ENCODE measurements at places on chromosomes 2 and 18.
A peak's percentile ranks its signal among the peaks of the same experiment; 100 is the strongest.

DNA sequence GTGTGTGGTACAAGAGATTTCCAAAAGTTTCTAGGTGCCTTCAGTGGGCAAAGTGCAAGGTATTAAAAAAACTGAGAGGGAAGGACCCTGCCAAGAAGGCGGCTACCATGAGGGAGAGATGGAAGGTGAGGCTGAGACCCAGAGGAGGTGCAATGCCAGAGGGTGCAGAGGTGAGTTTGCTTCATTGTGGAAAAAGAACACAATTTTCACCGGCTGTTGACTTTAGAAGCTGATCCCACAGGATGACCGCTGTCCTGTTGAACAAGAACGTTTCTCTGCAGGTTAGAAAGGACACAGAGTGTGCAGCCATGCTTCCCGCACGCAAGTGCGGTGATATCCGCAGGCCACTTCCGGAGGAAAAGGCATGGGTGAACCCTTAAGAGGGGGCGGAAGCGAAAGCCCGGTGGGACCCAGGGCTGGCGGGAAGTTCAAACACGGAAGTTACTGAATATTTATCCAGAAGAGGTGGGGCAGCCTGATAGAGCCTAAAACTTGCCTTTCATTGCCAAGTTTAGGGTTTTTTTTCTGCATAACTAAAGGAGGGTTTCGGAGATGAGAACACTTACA is 16.6 kb downstream of the SP110 start:
- no peak for DNase-seq

DNA sequence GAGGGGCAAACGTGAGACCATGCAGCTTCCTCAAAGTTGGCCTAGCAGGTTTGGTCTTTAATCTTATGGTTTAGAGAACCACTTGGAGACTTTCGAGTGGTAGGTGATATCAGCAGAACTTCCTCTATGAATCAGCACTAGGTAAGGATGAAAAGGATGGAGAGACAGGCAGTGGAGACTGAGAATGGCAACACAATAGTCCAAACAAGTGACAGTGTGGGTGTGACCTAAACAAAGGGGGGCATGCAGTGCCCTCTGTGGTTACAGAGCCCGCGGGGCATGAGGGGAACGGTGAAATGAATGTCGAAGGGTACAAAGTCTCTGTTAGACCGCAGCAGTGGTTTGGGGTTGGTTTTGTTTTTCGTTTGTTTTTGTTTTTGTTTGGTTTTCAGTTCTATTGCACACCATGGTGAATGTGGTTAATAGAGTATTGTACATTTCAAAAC is 143.9 kb downstream of the L3MBTL4 start:
- DNase-seq = no peak

DNA sequence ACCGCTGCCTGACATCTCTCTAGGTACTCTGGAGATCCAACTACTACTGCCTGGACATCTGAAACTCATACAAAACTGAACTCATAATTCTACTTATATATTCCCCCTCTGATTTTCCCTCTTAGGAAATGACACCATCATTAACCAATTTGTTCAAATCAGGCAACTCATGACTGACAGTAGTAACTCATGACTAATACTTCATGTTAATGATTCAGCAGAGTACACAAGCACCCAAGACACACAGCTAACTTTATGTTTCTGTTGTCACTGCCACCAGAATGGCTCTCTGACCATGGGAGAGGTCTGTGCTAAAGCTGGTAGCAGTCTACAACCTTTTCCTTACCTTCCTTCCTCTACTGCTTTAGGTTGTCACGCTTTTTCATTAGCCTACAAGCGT is 91.1 kb downstream of the ITSN2 start:
- no peak for DNase-seq

- DNase-seq = no peak
Measured at GRCh38 chr2:69560147-69560482, 83.4 kb downstream of the AAK1 start.

DNA sequence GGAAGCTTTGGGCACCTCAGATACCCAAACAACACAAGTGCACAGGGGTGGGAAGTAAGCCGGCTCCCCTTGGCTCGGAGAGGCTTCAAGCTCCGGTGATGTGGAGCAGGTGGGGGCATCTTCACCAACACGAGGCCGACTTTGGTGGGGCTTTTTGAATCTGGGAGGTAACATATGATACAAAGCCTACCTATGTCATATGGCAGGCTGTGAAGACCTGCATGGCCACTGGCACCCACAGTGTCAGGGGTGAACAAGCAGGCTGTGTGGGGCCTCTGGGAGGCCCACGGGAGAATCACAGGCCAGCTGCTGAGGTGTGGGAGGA is 109.0 kb downstream of the EIPR1 start:
- no peak for DNase-seq

- DNase-seq = no peak
Measured at GRCh38 chr18:74806073-74806472, 208.4 kb downstream of the ZNF407 start.

GRCh38 chr2:246489-247144 is 17.2 kb downstream of the SH3YL1 start:
- peak; percentile 46 for DNase-seq

- DNase-seq = no peak
Measured at GRCh38 chr18:42559069-42559690, 556.3 kb downstream of the RIT2 start.

DNA sequence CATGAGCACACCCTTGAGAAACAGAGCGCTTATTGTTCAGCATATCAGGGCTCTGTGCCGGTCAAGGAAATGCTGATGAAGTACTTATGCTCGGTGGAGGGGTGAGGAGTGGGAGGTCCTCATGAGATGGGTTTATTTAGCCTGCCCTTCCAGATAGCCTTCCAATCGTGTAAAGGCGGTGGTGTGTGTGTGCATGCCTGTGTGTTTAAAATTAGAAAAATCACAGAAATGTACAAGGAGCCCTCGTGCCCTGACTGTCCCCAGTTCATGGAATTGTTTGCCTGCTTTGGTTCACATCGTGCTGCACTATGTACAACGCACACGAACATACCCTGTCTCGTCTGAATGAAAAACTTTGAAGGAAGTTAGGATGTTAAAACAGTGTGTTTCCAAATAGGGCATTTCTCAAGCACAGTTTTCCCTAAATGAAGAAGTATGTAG is 158.6 kb downstream of the AQP4 start:
- DNase-seq = peak; percentile 61

DNA sequence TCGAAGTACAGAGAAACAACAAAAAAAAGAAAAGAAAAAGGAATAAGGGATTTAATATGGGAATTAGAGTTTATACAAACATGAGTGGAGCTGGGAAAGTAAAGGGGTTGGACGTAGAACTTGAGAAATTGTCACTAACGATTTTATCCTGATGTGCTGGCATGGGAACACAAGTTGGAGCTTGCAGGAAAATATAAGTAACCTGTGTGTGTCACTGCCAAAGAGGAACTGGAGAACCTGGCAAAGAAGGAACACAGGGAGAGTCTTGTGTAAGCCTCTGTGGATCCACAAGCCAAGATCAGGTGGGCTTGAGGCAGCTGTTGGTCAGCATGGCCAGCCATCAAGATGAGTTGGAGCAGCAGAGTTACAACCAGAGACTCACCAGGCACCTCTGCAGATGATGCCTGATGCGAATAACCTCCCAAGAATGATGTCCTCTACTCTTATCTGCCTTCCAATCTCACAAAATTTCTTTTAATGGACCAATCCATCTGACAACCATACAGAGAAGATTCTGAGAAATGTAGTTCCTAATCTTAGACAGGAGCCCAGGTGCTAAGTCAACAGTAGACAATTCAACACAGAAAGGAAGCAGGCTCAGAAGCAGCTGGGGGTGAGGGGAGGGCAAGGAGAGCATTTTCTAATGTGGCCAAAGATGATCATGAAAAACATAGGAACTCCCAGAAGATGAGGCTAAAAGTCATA is 77.0 kb upstream of the SPOPL start:
- no peak for DNase-seq

DNA sequence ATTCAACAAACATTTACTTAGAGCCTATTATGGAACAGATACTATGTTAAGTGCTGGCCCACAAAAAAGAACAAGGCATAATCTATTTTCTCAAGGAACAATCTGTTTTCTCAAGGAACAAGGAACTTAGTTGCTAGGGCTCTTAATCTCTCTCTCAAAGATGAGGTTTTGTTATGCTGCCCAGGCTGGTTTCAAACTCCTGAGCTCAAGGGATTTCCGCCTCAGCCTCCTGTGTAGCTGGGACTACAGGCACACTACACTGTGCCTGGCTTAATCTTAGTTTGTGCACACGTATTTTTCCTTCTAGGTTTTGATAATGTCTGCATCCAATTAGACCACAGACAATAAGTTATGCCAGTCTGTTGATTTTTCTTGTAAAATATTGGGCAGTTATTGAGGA is 89.5 kb downstream of the PTH2R start:
- DNase-seq = no peak

- no peak for DNase-seq
Measured at GRCh38 chr2:195671563-195671962, 14.5 kb downstream of the SLC39A10 start.

DNA sequence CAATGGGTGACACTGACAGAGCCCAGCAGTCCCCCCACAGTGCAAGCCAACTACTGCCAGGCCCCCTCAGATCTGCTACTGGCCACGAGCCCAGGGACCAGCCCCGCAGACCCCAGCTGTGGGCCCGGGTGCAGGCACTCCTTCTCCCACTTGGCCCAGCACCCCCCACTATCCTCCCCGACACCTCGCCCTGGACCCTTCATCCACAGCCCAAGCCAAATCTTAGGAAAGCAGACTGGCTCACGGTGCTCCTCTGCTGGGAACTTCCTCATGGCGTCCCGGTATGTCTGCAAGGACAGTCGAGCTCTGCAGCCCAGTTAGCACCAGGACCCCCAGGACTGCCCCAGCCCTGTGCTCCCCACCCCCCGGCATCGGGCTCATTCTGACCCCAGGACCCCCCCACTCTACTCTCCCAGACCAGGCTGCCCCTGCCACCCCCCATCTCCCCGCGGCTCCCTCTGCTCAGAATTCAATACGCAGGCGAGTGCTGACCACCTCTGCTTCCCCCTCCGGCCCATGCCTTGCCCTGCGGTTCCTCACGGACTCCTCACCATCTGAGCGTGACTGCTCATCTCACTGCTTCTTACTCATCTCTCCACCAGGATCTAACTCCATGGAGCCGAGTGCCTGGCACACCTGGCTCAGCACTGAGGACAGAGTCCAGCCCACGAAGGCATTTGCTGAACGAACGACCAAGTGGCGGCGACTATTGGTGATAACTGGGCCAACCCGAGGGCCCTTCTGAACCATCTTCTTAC is 85.7 kb downstream of the PXDN start:
- no peak for DNase-seq

- DNase-seq = no peak
Measured at GRCh38 chr2:43461453-43462073, 134.3 kb downstream of the THADA start.

DNA sequence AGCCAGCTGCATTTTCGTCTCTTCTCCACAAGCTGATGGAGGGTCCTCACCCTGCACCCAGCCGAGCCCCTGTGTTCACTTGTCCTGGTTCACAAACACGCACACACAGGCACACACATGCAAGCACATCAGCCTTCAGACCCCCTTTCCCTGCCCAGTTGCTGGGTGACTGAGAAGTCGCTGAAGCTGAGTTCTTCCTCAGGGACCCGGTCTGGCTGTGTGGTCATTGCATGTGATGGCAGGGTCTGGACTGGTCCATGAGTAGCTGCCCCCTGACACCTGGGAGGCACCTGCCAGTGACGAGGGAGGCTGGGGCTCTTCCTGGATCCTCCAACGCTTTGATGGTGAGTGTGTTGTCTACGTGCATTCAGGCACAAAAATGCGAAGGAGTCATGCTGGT is 546.1 kb upstream of the SALL3 start:
- no peak for DNase-seq

DNA sequence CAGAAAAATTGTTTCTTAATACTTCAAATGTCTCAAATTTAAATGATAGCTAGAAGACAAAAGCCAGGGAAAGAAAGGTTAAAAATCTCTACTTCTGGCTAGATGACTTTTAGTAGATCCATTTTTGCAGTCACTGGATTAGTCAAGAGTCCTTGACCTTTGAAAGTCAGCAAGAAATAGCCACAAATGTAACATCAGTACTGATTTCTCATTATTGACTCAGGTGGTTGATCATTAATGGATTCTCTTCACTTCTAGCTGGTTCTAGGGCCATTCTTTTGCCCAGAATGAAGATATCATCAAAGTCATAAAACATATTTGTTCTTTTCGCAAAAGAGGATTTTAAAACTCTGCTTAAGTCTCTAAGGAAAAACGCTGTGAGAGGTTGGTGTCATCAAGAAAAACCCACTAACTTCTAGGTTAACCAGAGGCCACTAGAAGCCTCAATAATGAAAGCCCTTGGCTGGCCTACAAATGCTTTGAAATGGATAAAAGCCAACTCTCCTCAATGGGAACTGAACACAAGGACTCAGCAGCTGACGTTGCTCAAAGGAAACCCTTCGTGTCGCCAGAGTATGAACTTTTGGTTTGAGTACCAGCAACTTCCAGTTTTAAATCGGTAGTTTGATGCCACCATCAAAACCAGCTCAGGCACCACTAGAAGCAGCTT is 66.3 kb downstream of the IRS1 start:
- no peak for DNase-seq

GRCh38 chr2:85748985-85749875 is 4.6 kb upstream of the ATOH8 start:
- no peak for DNase-seq

GRCh38 chr2:216211614-216212145 is 102.5 kb downstream of the XRCC5 start:
- DNase-seq = no peak

DNA sequence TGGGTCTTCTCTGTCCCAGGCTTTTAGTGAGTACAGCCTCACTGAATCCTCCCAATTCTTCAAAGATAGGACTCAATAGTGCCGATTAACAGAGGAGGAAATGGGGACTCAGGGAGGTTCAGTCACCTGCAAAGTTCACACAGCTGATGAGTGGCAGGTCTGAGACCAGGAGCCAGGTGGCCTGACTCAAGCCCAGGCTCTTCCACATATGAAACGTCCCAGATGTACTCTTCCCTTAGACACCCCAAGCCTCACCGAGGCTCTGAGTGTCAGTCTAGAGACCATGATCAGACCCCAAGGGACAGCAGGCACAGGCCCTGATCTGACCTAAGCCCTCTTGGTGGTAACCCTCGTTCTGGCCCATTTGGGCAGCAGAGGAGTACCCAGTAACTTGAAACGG is 115.2 kb downstream of the INHBB start:
- DNase-seq = no peak

DNA sequence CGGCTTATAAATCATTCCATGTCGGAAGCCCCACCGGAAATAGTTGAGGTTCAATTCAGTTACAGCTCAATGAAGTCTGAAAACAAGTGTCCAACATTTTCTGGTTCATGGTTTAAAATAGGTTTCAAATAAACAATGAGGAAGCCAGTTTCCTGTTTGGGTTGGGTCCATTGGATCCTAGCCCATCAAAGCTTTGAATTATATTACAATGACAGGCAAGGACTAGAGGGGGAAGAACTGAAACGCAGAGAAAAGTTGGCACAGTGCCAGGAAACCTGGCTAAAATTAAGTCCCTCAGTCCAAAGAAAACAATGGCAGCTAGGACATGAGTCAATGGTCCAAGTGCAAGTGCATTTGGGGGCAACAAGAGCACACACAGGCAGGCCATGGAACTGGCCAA is 32.0 kb downstream of the SLC14A1 start:
- DNase-seq = no peak

DNA sequence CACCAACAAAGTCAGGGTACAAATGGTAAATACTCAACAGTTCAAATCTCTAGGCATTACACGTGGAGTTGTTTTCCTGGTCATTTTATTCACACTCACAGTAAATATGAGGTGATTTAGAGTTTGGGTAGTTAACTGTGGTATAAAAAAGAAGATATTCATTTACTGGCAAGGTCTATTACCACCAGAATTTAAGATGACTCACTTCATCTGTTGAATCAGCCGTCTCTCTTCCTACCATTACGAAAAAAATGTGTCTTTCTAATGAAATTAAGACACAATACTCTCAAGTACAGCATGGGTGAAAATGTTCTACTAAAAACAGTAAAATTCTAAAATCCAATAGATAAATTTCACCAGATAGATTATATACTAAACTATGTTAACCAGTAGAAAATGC is 21.0 kb upstream of the GPR75 start:
- no peak for DNase-seq

Measured in AML-193 (cell line).